ENCODE measurements at places on chromosomes 12 and 14. TPM values are rescaled to one million over a fixed set of nuclear protein-coding genes. Genes with fewer than 3 reads are reported as not detected.

Gene RASSF9
- total RNA-seq: 1.5 TPM

- DNase-seq: no peak
Measured at GRCh38 chr12:132698341-132698740, 11.0 kb downstream of the PXMP2 start.

DNA sequence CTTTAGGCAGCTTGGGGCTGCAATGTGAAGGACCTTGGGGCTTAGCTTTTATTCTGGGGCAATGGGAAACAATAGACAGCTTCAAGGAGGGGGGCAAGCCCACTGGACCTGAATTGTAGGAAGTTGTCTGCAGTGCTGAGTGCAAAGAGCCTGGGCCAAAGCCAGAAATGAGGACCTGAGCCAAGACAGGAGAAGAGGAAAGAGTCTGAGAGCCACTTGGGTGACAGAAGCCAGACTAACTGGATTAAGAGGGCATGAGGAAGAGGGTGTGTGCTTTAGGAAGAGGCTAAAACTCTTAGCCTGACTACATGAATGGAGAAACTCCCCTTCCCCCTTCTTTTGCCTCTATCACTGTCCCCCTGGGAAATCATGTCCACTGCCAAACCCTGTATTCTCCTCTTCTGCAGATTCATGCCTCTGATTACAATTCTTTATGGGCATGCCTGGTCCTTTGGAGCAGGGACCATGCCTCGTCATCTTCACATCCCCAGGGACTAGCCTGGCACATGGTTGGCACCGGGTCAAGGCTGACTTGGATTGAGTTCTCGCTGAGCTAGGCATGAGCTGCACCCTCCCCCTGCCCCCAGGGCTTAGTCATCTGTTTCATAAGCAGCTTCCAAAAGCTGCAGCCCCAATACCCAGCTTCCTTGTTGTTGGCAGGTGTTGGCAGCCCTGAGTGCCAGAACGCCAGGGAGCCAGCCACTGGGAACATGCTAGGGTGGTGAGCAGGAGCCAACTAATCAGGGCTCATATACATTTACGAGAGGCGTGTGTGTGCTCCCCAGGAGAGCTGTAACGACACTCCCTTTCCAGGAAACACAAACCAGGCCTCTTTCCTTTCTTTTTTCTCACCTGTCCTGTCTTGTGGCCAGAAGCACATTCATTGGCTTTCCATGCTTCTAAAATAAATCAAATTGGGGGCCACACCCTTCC lies 27.7 kb upstream of the JDP2 start:
- peak; percentile 96 for DNase-seq

DNA sequence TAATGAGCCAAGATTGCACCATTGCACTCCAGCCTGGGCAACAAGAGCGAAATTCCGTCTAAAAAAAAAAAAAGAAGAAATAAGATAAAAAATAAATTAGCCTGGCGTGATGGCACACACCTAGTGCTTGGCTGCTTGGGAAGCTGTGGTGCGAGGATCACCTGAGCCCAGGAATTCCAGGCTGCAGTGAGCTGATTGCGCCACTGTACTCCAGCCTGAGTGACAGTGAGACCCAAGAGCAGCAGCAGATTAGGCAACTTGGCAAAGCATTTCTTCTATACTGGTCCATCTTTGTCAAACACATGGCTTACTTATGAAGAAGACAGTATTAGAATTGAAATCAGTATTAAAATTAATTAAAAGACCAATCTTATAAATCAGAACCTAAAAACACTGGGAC lies 6.3 kb downstream of the GON7 start:
- DNase-seq: no peak

GRCh38 chr14:95685978-95686922 lies at the start of gene TCL1B:
TSS of gene TCL1B (plus strand) at chr14:95686426. CDS start at chr14:95686468, 42 bp downstream.
- DNase-seq: no peak

Gene TGM1
- total RNA-seq: 0.32 TPM

Measured in psoas muscle (tissue), 8 donors.